ENCODE measurements at places on chromosomes 12 and 14. TPM values are rescaled to one million over a fixed set of nuclear protein-coding genes. Genes with fewer than 3 reads are reported as not detected.

Gene CPNE6
- not detected for total RNA-seq

Gene SYCP3
- total RNA-seq, result not detected

Gene IFI27
- total RNA-seq, result 1.5 TPM

Gene LPAR5
- total RNA-seq, result 2.2 TPM

Gene TAS2R14
- total RNA-seq, result 0.36 TPM

DNA sequence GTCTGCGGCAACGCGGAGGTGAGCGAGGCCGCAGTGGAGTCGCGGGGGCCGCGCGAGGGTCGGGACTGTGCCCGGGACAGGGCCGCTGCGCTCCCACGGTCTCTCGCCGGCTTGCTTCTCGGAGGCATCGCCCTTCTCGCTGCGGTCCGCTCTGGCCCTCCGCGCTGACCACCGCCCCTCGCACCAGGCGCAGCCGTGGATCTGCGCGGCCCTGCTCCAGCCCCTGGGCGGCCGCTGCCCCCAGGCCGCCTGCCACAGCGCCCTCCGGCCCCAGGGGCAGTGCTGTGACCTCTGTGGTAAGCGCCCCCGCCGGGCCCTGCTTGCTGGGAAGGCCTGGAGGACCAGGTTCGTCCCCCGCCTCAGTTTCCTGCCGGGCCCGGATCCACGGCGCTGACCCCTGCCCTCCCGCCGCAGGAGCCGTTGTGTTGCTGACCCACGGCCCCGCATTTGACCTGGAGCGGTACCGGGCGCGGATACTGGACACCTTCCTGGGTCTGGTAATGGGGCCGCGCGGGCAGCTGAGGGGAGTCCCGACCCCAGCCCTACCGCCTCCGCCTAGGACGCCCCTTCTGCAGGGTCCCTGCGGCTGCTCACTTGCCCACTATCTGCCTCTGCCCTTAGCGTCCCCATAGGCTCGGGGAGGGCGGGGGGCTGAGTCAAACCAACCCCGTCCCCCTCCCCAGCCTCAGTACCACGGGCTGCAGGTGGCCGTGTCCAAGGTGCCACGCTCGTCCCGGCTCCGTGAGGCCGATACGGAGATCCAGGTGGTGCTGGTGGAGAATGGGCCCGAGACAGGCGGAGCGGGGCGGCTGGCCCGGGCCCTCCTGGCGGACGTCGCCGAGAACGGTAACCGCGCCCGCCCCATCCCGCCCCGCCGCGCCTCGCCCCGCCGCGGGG lies 7.0 kb downstream of the AMN start:
- DNase-seq, result no peak

DNA sequence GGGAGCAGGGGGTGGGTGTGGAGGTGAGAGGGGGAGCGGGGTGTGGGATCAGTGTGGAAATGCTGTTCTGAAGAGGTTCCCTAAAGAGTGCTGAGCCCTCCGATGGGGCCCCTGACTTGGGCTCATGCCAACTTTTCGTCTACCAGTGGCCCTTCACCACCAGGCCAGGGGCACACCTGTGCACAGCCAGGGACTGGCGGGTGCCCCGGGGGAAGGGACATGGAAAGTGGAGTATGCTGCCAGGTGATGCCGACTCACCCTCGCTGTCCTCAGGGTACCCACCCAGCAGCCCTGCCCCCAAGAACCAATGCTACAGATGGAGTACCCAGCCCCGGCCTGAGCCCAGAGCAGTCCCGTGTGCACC lies 26.2 kb downstream of the AMN start:
- DNase-seq, result no peak

- DNase-seq, result no peak
These were observed 93.8 kb downstream of the TRAFD1 start for GRCh38 chr12:112219195-112219594.

- DNase-seq, result no peak
These were observed 25.6 kb upstream of the CHPT1 start for GRCh38 chr12:101671833-101672232.

DNA sequence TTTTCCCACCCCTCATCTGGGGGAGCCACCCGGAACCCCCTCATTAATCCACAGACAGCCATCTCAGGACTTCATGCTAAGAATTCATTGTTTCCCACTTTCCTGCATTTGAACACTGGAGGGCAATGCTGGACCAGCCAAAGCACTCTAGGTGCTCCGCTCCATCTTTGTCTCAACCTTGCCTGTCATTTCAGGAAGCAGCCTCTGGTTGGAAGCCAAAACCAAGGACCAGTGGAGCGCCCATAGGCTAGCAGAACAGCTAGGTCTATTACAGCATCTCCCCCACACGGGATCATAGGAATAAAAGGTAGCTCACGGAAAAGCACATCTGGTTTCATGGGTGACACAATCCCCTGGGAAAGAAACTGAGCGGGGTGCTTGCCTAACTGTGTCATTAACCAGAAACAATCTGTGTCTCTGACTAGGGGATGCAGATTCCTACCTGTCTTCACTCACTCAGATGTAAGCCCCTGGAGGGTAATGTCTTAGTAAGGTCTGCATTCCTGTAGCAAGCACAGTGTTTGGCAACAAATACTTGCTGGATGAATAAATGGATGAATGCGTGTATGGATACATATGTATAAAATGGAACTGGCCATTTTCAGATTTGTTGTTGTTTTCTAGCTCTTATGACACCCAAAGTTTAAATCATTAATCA lies 197.0 kb downstream of the DAD1 start:
- no peak for DNase-seq

DNA sequence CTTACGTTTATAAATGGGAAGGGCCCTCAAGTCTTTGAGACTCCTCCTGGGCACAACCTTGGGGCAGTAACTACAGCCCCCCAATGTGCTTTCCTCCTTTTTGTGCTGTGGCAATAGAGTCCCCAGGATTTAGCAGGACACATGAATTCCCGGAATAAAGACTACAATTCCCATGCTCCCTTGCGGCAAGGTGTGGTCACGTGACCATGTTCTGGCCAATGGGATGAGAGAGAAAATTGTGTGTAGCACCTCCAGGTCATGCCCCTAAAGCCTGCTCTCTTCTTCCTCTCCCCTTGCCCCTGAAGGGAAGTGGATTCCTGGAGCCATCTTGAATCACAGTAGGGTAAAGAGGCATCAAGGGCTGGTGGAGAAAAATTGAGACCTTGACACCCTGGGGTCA lies 295.1 kb upstream of the SFSWAP start:
- DNase-seq, result no peak

DNA sequence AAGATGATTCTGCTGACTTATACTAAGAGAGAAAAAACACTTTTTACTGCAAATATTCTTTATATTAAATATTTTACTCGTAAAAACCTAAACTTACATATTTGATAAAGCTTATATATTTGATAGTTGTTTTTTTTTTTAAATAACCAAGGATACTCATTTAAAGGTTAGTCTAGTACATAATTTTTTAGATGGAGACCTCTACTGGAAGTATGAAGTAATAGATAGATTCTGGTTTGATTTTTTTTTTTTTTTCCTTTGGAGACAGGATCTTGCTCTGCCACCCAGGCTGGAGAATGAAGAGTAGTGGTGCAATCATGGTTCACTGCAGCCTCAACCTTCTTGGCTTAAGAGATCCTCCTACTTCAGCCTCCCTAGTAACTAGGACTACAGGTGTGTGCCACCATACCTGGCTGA lies 16.4 kb downstream of the ARID2 start:
- DNase-seq, result no peak

DNA sequence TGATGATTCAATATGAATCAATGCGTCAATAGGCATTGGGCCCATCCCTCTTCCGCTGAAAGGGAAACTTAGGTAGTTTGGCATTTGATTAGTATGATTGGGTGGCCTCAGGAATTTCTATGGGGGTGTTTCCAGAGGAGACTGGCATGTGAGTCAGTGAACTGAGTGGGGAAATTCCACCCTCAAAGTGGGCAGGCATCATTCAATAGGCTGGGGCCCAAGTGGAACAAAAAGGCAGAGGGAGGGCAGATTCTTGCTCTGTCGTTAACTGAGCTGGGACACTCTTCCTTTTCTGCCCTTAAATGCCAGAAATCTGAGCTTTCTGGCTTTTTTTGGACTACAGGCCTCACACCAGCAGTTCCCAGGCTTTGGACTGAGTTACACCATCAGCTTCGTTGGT lies 373.5 kb downstream of the RPS29 start:
- DNase-seq, result no peak

DNA sequence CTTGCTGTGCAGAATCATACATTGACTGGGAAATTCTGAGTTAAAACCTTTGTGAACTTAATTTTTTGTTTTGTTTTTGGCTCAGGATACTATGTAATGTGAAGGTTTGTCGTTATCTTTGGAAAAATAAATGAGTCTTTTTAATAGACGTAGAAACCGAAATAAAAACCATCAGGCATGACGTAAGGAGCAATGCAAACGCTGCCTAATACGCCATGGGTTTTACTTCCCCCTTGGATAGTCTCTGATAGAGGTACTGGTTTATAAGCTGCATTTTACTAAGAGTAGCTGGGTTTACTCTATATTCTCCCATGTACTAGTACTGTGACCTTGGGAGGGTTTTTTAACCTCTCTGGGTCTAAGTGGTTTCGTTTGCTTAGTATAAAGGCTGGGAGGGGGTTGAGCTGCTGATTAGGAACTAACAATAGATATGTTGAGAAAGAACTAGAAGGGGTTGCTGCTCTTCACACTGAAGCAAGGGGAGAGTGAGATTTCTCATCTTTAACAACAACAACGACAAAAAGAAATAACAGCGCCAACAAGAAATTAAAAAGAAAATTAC lies 66.8 kb upstream of the SLCO1C1 start:
- no peak for DNase-seq

- DNase-seq, result peak; percentile 83
These were observed 1.2 kb upstream of the SCAF11 start for GRCh38 chr12:45991284-45992249.
